ENCODE measurements at places on chromosomes 7 and 10.

- DNase-seq: no peak
Observed at GRCh38 chr10:29634764-29635625, at the start of gene SVIL. Gene SVIL, minus strand, starts transcription at chr10:29634971. Its CDS starts 79,913 bp downstream, at chr10:29555058.

DNA sequence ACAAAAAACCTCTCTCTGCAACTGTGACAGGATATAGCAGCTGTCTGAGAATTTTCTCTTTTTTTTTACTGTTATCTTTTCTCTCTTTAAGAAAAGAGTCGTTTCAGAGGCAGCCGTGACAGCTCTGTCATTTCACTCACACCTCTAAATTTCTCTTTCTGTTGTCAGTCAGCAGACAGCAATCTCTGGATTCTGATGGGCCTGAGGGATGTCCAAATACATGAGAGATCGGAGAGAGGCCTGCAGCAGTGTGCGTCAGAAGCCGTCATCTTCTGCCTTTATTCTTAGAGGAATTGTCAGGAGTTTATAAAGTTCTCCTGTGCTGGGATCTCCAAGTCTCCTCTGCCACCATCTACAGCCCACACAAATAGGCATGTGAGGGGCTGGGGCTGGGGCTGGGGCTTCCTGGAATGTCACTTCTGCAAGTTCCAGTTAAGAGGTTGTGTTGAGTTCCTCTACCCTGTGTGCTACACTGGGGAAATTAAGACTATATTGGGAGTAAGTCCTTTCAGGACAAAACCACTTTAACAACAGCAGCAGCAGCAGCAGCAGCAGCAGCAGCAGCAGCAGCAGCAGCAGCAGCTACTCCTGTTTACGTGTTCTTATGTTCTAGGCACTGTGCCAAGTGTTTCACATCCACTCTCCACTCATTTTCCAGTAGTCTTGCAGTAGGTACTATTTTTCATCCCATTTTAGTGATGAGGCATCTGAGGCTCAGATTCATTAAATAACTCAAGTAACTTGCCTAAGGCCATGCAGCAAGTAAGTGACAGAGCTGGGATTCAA is 541.3 kb downstream of the LRMDA start:
- DNase-seq: no peak

DNA sequence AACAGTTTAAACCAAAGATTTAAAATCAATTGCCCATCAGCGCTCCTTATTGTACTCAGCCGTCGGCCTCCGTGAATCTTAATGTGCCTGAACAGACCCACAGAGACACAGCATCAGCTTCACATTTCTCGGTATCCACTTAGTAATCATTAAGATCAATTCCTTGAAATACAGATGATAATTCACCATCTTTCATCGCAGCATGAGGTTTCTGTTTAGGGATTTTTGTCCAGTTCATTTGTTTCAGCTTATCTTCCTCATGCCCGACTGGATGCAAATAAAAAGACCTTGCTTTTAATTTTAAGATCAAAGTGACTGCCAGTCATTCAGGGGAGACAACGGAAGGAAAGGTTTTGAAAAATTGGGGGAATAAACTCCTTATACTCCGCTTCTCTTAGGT is 207.8 kb downstream of the WDR37 start:
- no peak for DNase-seq

- no peak for DNase-seq
Observed at GRCh38 chr10:69459101-69459790, 8.0 kb downstream of the TSPAN15 start.

DNA sequence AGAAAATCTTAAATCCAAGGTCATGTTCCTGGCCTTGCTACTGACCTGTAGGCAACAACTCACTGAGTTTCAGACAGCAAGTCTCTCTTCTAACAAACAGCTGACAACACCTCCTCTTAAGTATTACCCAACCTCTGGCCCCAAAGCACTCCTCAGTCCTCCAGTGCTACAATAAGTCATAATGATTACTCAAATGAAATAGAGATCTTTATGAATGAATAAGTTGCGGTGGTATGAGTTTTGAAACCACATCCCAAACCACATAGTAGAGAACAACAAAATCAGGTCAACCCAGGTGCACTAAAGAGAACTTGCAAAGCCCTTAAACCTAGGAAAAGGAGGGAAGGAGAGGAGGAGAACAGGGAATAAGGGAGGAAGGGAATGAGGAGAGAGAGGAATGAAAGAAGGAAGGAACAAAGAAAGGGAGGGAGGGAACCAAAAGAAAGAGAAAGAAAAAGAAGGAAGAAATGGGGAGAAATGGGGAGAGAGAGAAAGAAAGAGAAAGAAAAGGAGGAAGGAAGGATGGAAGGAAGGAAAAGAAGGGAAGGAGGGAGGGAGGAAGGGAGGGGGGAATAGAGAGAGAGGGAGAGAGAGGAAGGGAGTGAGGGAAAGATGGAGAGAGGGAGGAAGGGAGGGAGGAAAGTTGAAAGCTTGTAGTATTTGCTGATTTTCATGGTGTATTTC is 142.8 kb upstream of the CALCR start:
- no peak for DNase-seq

DNA sequence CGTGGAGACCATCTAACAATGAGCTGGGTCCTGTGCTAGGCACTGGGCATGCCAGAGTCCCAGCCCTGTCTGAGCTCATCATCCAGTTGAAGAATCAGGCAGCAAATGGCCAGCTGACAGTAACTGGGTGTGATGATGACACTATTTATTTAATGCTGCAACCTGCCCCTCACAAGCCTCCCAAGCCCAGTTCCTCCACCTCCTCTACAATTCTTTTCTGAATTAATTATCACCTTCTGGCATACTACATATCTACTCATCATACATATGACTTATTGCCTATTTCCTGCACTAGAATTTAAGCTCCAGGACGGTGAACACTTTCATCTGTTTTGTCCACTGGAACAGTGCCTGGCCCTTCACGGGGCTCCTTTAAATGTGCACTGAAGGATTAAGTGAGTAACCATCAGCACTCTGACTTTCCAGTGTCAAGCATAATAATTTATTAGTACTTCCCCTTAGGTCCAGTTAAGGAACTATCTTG is 96.7 kb upstream of the LAMB4 start:
- DNase-seq: no peak

DNA sequence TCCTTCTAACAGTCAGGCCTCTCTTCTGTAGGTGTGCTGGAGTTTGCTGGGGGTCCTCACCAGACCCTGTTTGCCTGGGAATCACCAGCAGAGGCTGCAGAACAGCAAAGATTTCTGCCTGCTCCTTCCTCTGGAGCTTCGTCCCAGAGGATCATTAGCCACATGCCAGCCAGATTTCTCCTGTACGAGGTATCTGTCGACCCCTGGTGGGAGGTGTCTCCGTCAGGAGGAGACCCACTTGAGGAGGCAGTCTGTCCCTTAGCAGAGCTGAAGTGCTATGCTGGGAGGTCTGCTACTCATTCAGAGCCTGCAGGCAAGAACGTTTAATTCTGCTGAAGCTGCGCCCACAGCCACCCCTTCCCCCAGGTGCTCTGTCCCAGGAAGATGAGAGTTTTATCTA is 611.1 kb upstream of the COBL start:
- no peak for DNase-seq

GRCh38 chr7:3879355-3880075 is 578.5 kb downstream of the SDK1 start:
- no peak for DNase-seq

GRCh38 chr7:10106609-10107008 is 867.1 kb upstream of the PHF14 start:
- no peak for DNase-seq

- DNase-seq: no peak
Observed at GRCh38 chr10:51699145-51699474, 285 bp downstream of the CSTF2T start.

DNA sequence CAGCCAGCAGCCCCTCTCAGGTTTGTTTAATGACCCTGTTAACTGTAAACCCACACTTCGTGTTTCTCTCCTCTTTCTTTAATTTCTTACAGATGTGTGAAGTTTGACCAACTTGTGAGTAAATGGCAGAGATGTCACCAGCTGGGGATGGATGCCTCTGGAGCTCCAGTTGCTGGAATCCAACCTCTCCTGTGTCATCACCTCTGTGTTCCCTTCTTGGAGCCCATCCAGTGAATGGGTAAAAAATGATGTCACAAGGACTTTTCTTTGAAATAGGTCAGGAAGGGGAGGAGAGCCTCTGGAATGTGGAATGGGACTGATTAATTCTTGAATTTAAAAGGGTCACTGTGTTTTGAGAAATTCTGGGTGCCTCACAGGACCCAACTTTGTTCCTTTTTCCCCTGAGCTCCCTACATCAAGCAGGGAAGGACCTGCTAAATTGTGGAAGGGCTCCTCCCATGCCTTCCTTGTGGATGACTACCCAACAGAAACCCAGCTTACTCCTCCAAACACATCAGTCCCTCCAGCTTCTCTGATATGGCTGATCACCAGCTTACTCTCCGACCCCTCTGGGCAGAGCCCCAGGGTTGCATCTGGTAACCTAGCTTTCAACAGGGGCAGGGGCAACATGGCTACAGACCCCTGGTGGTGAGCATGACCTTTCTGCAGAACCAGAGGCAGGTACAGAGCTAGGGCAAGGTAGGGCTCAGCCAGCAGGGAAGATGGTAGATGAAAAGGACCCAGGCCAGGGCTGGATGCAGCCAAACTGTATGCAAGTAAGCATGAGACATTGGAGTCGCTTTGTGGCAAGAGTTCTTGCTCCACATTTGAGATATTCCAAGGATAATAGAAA is 67.5 kb downstream of the STRA8 start:
- no peak for DNase-seq

GRCh38 chr7:74637745-74638144 is 19.8 kb upstream of the GTF2I start:
- DNase-seq: no peak

GRCh38 chr7:43647339-43647672 is 64.4 kb downstream of the STK17A start:
- no peak for DNase-seq

- no peak for DNase-seq
Observed at GRCh38 chr10:7428673-7429350, 18.0 kb upstream of the SFMBT2 start.

- DNase-seq: no peak
Observed at GRCh38 chr10:117086546-117086945, 51.5 kb downstream of the VAX1 start.

DNA sequence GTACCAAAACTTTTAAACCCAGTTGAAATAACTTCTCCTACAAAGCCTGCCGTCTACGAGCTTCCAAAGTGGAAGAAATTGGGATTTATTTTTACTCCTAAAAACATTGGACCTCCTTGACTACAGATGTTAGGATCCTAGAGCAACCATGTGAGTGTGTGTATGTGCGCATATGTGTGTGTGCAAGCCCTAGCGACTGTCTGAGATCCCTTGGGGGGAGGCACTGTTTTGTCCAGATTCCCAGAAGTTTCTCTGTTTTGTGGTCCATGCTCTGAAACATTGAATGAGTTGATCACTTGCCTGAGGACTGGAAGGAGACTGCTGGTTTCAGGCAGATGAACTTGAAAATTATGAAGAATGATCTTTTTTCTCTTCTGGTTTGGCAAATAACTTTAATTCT is 312.3 kb upstream of the ZNF32 start:
- DNase-seq: no peak

DNA sequence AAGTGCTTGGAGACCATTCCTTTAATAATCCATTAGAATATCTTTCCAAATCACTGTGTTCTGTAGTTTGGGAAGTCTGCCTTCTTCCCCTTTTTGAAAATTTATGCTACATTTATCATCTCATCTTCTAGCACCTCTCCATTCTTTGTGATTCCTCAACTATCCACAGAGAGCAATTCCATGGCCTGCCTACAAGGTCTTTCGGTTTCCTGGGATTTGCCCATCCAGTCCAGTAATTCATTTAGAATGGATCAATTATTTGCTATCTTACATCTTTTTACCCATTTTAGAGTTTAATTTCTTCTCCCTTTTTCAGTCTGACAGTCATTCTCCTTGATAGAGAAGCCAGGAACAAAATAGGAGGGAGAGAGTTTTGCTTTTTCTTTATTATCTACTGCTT is 179.8 kb downstream of the ST7 start:
- no peak for DNase-seq

- no peak for DNase-seq
Observed at GRCh38 chr7:102814025-102814471, 65.2 kb downstream of the FAM185A start.

GRCh38 chr7:132782777-132783640 is 206.7 kb upstream of the PLXNA4 start:
- DNase-seq: no peak

- DNase-seq: no peak
Observed at GRCh38 chr7:16875861-16876260, 5.9 kb downstream of the AGR3 start.

DNA sequence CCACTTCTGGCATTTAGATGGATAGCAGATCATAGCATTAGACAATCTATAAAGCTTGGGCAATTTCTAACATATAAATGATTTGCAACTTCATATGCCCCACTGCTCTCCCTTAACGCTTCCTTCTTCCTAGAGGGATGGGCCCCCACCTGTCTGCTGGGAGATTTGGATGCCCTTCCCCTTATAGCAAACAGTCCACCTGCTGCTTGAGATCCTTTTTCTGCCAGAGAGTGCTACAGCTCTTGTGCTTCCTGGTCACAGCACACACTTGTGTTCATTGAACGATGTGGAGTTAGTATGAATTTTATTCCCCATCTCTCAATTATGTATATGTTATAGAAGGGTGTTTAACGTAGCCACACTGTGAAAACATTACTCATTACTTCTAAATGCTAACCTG is 10.4 kb upstream of the PCGF5 start:
- DNase-seq: no peak

DNA sequence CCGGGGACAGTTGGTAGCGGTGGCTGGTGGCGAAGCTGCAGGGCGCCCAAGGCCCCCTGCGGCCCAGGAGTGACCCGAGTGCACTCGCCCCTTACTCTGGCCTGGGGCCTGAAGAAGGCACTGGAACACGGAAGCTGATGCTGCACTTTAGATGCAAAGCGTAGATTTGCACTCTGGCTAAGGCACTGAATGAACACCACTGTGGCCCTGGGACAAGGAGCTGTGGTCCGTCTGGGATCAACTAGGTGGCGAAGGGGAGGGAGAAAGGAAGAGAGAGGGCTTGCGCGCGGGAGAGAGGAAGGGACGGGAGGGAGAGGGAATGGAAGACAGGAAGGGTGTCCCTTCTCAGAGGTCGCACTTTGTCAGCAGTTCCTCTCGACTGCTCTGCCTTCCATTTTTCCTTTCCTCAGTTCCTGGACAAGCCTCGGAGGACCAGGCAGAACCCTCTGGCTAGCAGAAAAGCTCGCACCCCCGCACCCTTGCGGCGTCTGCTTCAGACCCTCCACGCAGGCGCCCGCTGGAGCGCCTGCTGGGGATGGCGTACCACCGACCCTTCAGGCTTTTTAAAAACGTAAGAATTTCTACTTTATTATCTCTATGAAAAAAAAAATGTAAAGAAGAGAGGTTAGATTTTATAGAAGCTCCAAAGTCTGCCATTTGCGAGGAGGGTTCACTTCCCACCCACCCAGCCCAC is 1.2 kb downstream of the FERD3L start:
- no peak for DNase-seq

- DNase-seq: no peak
Observed at GRCh38 chr10:112873541-112873940, 76.5 kb upstream of the TCF7L2 start.

All from bone marrow (tissue), 2 donors.